ENCODE measurements at places on chromosomes 2 and 18.

DNA sequence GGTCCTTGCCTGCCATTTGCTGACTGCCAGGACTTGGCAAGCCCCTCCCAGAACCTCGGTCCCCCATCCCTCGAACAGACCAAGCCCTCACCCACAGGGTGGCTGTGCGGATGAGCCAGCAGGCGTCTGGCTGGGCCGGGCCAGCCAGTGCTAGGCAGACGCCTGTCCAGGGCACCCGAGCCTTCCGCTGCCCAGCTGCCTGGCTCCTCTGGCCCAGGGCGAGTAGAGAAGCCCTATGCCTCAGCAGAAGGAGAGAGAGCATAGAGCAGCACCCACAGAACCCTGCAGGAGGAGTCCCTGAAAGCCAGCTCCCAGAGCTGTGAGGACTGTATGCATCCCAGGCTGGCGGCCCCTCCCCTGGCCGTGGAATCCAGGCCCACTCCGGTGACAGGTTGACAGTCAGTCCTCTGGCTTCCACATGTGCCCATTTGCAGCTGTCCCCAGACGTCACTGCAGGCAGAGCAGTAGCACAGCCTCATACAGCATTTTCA is 62.1 kb upstream of the GLI2 start:
- no peak for DNase-seq

DNA sequence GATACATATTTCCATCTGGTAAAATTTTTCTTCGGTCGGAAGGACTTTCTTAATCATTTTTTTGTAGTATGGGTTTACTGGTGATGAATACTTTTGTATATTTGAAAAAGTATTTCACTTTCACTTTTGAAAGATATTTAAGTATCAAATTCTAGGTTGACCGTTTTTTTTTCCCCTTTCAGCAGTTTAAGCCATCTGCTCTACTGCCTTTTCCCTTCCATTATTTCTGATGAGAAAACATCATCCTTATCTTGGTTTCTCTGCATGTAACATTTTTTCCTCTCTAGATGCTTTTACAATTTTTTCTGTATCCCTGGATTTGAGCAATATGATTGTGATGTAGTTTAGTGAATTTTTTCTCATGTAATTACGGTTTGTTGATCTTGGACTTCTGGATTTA is 87.0 kb downstream of the MTX2 start:
- DNase-seq, result no peak

DNA sequence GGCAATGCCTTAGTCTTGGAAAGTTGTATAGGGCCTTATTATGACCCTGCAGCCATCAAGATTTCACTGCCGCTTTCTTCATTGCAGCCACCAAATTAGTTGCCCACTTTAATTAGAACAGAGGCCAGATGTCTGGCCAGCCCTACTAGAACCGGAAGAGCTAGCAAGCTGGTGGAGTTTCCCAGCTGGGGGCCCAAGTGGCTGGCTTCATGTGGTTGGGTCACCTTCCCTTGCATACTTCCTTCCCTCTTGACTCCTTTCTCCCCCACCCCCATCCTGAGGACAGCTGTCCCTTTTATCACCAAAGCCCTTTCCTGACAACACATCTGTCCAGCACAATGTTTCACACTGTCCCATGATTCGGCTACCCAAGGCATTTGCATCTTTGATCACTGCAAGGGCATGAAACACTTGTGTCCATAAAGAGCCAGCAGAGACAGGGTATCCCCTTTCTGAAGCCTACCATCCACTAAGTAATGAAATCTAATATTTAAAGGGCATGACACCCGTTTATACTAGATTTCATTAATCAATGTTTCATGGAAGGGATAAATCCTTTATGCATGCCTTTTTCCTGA is 187.2 kb downstream of the BCL11A start:
- no peak for DNase-seq

- DNase-seq, result no peak
Observed at GRCh38 chr18:29188760-29189159, 1011.8 kb upstream of the CDH2 start.

DNA sequence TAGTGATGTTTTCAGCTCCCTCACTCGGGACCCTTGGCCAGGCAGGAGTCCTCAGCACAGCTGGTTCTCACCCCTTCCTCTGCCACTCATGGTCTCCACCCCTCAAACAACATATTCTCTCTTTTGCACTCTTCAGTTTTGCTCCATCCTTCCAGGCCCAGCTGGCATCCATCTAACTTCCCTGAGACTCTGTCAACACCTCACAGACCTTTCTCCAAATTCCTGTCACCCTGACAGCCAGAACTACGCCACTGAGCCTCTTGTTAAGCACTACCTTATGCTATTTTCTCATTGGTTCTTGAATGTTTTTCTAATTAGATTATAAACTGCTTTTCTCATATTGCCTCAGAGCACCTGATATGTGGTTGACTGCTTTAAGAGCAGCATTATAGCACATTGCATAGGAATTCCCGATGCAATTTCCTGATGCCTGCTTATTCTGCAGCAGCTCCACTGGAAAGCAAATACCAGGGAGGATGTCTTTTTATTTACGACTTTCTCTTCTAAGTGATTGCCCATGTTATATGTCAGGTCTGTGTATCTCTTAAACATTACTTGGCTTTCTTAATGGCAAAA is 12.4 kb upstream of the INO80C start:
- no peak for DNase-seq

GRCh38 chr2:142478206-142478605 is 347.4 kb upstream of the LRP1B start:
- DNase-seq, result no peak

GRCh38 chr2:150595803-150596470 is 108.5 kb upstream of the RND3 start:
- no peak for DNase-seq

GRCh38 chr2:189188115-189188805 is 8.7 kb upstream of the COL5A2 start:
- no peak for DNase-seq

- DNase-seq, result no peak
Observed at GRCh38 chr2:33650171-33650570, 51.1 kb upstream of the FAM98A start.

DNA sequence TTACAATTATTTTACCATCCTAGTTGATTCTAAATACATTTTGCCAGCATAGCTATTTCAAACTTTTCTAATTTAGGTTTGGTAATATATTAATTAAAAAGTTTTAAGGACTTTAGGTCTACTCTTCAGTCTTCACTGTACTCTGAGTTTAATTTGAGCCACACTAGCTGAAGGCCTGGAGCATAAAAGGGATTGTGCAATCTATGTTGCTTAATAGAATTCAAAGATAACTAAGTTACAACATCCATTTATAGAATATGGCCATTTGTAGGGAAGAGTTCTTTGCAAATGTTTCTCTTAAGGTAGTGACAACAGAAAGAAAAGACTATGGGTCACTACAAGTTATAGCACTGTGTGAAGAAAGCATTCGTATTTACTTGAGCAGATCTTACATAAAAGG is 702.2 kb upstream of the NRXN1 start:
- DNase-seq, result no peak

GRCh38 chr2:197286805-197287595 is 23.6 kb downstream of the ANKRD44 start:
- no peak for DNase-seq

DNA sequence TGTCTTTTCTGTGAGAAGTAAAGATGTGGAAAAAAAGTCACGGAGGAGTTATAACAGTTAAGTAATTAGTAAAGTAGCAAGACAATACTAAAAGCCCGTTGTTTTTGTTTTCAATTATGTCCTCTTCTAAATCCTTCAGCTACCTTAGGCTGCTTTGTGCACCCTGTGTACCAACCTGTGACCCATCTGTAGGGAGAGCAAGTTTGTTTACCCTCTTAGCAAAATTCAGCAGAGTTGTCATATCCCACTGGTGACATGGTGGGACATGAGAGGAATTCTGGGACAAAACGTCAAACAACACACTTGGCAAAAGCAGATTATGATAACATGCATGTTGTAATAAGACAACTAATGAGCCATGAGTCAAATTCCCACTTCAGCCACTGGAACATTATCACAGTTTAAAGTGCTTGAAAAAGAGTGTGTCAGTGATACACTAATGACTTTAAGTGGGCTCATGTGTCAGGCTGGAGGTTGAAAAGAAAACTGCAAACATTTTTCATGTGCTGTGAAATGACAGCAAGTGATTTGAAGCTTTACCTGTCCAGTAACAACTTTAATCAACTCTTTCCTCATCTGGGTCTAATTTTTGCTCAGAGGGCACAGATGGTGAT is 392.8 kb upstream of the ACVR2A start:
- DNase-seq, result no peak

DNA sequence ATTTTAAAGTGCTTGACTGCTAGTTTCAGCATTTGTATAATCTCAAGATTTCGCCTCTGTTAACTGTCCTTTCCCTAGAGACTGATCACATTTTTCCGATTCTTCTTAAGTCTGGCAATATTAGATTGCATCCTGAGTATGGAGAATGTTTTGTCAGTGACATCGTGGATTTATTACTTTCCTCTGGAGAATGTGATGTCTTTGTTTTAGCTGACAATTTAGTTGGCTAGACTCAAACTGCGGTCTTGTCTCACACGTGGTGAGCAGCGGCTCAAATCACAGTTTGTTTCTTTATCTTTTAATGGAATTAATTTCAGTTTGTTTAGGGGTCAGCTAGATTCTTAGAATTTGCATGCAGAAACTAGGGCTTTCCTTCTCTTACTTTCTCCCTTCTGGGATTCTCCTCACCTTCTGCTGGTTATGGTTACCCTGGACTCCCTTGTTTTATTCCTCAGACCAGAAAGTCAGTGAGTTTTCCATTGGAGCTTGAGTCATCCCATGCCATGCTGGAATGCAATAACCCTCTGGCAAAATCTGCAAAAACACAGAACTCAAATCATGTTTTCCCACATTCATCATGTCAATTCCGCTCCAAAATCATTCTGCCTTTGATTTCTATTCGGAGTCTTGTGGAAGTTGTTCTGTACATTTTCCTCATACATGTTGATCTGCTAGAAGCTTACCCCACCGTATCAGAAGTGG is 327.2 kb upstream of the TRIB2 start:
- no peak for DNase-seq

DNA sequence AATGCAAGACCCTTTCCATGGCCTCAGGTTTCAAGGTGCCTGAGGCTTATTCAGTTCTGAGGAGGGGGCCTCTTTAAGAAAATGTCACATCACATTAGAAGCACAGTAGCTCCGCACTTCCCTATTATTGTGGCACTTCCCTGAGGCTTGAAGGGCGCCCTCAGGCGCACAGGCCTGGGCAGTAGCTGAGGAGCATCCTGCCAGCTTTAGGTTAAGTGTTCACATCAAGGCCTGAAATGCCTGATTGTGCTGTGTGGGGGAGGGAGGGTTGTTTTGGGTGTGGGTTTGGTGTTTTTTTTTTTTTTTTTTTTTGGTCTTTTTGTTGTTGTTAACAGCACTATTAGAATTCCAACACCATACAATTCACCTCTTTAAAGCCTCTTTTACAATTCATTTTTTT is 107.9 kb downstream of the CABLES1 start:
- no peak for DNase-seq

DNA sequence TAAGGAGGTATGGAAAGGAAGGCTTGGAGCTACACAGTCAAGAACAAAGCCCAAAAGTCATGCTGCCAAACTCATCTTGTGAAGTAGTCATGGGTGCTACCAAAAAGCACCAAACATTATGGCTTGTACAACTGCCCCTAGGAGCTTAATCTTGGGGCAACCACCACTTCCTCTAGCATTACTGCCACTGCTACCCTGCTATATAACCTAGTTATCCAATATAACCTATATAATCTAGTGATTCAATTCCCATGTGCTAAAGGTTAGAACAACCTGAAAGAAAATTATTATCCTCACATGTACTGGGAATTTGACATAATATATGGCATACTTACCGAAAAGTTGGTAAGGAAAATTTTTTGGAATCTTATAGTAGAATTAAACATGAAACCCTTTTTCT is 102.6 kb upstream of the RBBP8 start:
- no peak for DNase-seq

DNA sequence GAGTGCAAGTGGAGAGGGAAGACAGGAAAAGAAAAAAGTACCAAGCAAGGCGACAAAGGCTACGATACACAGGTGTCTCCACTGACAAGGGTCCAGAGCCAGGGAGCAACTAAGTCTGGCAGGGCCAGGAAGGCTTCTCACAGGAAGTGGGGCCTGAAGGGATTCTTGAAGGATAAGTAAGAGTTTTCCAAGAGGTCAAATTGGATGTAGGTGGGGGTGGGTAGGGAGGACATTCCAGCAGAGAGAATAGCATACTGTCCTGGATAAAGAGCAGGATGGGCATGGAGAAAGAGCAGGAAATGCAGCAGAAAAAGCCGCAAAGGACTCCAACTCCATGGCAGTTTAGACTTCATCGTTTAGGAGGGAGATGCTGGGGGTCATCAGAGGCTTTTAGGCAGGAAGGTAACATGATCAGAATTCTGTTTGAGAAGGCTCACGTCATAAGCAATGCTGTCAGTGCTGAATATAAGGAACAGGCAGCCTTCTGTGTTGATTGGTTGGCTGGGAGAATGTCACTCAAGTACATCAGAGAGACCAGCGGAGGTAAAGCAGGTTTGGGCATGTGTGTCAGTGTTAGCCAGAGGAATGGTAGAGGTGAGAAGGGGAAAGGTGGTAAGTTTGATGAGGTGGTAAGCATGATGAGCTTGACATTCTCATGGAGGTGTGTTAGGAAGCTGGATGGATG is 35.1 kb downstream of the ARHGAP25 start:
- DNase-seq, result no peak

- no peak for DNase-seq
Observed at GRCh38 chr2:25606892-25607291, 66.5 kb downstream of the DTNB start.

GRCh38 chr18:79229431-79229830 is 160.2 kb downstream of the ATP9B start:
- no peak for DNase-seq

- no peak for DNase-seq
Observed at GRCh38 chr18:75477900-75478299, 50.4 kb upstream of the SMIM21 start.

DNA sequence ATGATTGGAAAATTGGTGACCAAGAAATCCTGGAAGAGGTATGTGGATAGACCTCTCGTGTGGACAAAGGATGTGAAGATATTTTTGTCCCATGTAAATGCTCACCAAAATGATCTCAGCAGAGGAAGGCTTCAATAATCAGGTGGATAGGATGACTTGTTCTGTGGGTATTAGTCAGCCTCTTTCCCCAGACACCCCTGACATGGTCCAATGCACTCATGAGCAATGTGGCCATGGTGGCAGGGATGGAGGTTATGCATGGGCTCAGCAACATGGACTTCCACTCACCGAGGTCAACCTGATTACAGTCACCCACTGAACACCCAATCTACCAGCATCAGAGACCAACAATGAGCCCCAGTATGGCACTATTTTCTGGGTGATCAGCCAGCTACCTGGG is 20.2 kb downstream of the CHRNA1 start:
- no peak for DNase-seq

DNA sequence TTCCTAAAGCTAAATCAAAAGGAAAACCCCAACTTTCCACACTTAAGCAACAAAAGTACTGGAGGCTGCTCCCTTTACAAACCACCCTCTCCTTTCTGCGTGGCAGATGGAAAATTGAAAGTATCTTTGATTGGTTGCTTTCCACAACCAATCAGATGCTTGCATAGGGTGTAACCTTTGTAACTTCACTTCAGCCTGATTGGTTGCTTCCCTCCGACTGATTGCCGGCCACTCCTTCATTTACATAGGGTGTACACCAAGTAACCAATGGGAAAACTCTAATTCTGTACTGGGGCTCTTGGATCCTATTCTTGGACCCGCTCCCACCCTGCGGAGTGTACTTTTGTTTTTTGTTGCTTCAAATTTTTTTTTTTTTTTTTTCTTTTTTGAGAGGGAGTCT is 297.7 kb downstream of the NCKAP5 start:
- no peak for DNase-seq

GRCh38 chr2:120748741-120749140 is 13.1 kb downstream of the GLI2 start:
- no peak for DNase-seq
